ENCODE measurements at places on chromosomes 5 and 9. TPM values are rescaled to one million over a fixed set of nuclear protein-coding genes. Genes with fewer than 3 reads are reported as not detected.

DNA sequence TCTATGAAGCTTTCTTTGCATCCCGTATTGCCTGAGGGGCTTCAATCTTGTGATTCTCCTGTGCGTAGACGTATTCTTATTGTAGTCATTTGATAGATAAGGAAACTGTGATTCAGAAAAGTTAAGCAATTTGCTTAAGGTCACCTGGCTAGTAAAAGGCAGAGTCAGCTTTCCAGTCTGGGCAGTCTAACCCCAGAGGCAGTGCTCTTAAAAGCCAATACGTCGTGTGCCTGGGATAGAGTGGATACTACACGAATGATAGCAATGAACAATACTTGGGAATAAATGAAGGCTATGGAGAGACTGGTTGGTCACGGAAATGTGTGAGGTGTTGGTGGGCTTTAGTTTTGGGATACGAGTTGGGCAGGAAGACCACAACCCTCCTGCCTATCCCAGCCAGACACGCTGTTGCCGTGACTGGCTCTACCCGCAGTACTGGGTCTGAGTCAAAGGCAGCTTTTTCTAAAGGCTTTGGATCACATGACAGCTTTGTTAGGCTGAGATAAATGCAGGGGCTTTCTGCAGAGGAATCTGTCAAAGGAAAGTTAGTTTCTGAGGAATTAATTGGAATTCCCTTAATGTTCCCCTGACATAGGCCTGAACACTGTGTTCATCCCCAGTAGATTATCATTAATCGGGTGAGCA is 302.6 kb downstream of the KIF4B start:
- no peak for DNase-seq

DNA sequence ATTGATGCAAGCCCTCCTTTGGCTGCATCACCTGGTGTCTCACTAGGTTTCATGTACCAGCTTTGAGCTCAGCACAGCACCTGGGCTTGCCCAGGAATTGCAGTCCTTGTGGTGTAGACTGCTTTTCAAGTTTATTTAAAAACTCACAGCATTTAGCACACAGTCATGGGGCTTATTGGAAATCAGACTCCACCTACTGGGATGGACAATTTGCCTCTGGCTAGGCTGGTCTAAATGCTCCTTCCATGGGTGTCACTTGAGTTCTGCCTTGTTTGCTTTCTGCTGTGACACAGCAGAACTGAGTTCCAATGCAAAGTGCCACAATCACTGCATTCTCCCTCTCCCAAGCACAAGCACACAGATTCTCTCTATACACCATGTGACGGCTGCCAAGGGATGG is 453.3 kb downstream of the GABRG2 start:
- no peak for DNase-seq

Gene FCN2
- not detected for total RNA-seq

GRCh38 chr5:145506185-145506850 is 328.8 kb downstream of the PRELID2 start:
- DNase-seq: no peak

GRCh38 chr5:84063041-84063440 is 321.6 kb downstream of the EDIL3 start:
- no peak for DNase-seq
